Endothelial cell (in vitro differentiated cells): ENCODE measurements at places on chromosomes 2 and 18.

DNA sequence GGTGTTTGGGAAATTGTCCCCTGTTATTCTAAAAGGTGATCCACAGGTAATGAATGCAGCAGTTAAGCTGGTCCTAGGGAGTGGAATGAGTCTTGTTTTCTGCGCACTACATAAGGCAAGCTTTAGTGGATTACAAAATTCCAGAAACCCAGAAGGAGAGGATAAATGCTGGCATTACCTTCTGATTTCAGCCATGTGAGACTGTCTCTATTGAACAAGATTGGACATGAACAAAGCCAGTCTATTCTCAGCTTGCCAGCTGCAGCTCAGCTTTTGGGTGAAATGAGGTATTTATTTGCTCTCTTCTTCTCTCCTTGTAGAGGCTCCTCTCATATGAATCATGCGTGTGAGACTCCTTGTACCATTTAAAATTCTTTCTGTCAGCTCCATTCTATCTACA is 944.9 kb downstream of the CNTNAP5 start:
- DNase-seq, result no peak

- DNase-seq, result no peak
These were observed 211.1 kb upstream of the FAM98A start for GRCh38 chr2:33810046-33810835.

DNA sequence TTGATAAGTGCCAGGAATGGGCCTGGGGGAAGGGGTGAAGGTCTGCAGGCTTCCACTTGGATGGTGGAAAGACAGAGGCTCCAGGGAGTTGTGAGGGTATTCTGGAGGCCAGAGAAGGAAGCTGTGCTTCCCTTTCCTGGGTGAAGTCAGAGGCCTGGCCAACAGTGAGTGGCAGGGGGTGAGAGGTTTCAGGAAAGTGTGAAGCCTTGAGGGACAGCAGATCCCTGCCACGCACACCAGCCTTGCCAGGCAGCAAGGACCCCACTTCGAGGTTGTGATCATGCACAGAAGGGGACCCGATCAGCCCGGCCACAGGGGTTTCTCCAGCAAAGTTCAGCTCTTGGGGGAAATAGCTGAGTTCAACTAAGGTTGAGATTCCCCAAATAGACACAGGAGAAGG is 66.5 kb downstream of the SMAD7 start:
- no peak for DNase-seq

- DNase-seq, result no peak
These were observed 34.7 kb downstream of the MAP4K4 start for GRCh38 chr2:101732199-101732598.

GRCh38 chr2:98460573-98461497 is 16.2 kb downstream of the INPP4A start:
- no peak for DNase-seq

- no peak for DNase-seq
These were observed 58.2 kb upstream of the ST6GAL2 start for GRCh38 chr2:106944215-106944614.

DNA sequence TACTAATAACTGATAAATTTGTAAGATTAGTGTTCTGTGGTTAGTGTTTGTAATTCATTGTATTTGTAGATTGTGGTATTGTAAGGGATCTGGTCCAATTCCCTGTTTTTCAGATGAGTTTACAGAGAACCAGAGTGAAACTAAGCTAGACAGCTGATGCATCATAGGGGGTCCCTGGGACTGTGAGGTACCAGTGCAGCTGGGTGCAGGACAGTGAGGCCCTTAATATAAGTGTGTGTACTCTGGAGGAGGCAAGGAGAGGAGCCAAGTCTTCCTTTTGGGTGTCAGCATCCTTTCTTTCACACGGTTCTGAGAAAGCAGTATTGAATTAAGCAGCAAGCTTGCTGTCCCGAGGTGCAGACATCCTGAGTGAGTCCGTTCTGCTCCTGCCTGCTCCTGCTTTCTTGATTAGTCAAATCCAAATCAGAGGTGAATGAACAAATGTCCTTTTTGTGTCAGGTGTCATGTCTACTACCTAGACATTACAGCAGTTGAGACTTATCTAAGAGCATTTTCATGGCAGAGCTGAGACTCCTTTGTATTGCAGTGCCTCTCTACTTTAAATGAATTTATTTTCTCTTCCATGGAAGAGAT is 194.9 kb downstream of the MCFD2 start:
- no peak for DNase-seq

GRCh38 chr2:181356526-181357130 is 100.6 kb upstream of the ITGA4 start:
- no peak for DNase-seq

GRCh38 chr2:27622921-27623384 is 5.9 kb downstream of the CCDC121 start:
- no peak for DNase-seq

- DNase-seq, result peak; percentile 15
These were observed 221.3 kb downstream of the BCL2 start for GRCh38 chr18:63098018-63098981.

DNA sequence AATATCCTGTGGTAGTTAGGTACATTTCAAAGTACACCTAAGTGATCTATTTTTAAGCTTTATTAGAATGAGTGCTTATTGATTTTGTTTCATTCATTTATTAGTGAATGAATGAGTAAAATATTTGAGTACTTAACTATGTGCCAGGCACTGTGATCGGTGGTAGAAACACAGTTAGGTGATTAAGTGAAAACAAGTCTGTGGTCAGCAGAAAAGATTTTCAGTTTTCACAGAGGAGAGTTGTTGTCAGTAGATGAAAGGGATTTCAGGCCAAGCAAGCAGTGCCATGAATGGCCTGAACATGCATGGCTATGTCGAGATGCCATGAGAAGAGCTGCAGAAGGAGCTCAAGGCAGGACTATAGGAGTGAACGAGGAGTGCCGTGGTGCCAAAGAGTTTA is 85.9 kb downstream of the SPTBN1 start:
- DNase-seq, result no peak

GRCh38 chr18:22391407-22392345 is 26.0 kb downstream of the CTAGE1 start:
- DNase-seq, result no peak

- DNase-seq, result no peak
These were observed 56.2 kb upstream of the ATP8B1 start for GRCh38 chr18:57859314-57859713.

DNA sequence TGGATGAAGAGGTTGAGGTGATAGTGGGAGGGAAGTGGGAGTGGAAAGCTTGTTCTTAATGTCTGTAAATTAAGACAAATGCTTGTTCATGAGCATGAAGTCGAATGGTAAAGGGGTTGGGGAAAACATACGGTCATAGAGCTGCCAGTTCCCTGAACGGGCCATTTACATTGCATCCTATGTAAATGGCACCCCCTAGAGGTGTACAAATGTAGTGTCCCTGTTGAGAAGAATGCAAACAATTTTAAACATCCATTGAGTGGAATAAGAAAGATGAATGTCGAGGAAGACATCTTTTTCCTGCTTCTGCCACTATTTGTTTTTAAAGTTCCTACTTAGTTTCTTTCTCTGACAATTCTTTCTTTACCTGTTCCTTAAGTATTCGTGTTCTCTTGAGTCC is 155.7 kb downstream of the RDH14 start:
- DNase-seq, result no peak

GRCh38 chr2:11393711-11394236 is 49.3 kb upstream of the ROCK2 start:
- no peak for DNase-seq

DNA sequence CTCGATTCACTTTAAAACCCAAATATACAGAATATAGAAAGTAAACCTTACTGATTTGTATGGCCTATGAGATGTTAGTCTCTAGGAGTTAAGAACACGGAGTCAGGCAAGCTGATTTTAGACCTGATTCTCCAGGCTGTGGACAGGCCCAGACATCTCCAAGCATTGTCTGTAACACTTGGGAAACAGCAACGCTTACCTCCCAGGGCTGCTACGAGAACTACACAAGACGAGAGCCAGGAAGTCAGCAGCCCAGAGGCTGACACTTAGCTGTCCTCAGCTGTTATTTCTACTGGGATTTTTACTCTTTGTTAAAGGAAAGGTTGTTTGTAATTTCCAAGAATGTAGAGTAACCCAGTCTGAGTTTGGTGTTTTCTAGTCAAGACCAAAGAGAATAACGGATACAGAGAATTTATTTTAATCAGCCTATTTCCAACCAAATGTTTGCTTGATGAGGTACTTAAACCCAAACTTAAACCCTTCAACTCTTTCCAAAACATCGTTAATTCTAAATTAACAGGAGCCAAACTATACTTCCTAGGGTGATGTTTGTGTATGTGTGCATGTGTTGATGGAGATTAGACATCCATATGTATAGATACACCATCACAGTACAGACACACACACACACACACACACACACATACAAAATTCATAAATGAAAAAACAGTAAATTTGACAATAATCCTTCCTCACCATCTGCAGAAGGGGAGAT is 123.4 kb downstream of the LAMA1 start:
- DNase-seq, result peak; percentile 22

DNA sequence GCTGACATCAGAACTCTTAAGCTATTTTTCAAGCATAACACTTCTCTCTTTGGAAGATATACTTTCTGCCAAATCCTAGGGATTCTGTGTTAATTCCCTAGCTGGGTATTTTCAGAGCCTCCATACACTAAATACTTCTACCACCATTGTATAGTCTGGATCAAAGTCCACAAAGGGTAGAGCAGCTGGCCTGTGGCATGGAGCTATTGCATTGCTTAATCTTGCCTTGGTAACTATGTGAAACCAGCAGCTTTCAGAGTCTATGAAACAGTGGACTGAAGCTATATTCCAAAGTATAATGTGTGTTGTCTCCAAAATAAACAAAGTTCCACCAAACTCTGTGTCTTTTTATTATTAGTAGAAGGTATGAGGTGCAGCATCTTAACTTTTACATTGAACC is 296.9 kb upstream of the CDH19 start:
- DNase-seq, result no peak

DNA sequence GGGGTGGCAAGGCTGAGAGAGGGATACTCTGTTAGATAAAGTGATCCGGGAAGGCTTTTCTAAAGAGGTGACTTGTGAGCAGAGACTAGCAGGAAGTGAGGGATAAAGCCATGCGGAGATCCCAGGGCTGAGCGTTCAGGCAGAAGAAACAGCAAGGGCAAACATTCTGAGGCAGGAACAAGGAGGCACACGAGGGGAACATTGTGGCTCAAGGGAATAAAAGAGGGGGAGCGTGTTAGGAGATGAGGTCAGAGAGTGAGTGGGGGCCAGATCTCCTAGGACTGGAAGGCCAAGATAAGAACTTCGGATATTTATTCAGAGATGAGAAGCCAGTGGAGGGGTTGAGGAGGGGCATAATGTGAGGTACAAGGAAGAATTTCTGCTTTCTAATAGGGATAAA is 67.1 kb downstream of the ACTR2 start:
- DNase-seq, result no peak

DNA sequence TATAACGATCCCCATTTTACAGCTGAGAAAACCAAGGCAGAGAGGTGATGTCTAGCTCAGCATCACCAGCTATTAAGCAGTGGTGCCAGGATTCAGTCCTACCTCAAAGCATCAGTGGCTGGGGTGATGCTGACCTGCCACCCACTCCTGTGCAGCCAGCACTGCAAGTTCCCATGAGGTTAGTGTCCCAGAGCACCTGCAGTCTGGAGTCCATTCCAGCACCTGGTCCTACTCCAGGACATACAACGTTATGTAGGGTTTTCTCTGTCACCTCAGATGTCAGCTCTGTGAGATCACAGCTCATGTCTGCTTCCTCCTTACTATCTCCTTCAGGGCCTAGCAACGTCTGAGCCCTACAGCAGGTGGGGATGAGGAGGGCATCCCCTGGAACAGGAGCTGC is 328.0 kb upstream of the HS6ST1 start:
- DNase-seq, result no peak

DNA sequence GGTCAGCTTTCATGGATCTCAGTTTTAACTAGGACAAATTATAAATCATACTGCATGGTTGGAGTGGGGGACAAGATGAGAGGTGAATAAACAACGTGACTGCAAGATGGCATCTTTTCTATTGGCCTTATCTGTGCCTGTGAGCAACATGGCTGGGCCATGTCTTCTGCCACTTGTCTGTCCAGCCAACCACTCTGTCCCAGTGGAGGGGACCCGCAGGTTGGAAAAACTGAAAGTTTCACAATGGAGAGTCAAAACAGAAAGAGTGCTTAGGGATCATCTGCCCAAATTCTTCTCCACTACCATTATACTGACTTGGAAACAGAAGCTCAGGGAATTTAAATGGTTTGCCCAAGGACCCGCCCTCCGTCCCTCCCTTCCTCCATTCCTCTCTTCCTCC is 104.1 kb downstream of the ALK start:
- no peak for DNase-seq

DNA sequence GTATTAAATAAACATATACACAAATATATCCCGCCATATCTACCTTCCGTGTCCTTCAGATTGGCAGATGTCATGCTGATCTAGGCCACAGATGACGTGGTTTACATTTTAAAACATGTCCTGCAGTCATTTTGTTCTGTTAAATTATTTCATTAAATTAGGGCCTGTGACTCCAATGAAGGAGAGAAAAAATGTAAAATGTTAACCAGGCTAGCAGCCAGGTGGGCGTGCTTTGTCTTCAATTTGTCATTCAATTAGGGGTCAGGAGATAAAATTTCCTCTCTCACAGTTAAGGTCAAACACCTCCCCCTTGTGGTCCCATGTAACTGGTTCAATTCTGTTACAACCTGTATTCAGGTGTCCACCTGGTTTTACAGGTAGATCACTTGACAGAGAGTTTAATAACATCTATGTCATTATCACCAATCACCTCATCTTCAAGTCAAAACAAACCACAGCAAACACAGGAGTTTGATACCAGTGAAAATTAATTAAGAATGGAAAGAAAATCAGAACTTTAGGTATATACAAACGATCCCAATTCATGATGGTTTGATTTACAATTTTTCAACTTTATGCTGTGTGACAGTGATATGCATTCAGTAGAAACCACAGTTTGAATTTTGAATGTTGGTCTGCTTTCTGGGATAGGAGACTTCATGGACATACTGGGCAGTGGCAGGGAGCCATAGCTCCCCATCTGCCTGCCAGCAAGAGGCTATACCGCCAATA is 339.4 kb downstream of the CMPK2 start:
- peak; percentile 10 for DNase-seq

DNA sequence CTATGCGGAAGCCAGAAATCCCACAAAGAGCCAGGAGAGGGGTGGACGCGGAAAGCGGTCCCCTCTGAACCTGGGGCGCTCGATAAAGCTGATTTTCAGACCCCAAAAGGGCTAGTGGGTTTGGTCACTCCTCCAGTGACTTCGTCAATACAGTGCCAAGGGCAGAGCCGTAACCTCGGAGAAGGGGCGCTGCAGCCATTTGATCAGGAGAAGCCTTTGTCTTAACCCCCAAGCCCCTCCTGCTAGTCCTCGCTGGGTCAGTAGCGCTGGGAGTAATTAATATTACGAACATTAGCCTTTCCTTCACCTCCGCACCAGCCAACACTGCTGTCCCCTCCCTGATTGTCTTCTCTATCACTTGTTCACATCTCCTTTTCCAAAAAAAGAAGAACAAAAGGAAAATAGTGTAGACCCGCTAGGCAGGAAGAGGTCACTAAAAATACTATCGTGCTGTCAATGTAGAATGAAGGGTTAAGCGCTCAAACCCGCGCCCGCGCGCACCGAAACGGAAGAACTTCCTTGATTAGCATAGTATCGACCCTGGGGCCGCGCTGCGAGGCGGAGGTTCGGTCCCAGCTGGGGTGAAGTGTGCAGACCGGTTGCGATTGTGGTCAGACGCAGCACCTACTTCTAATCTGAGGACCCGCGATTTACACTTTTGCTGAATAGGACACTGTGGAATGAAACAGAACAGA is 63.2 kb upstream of the MAPRE2 start:
- peak; percentile 44 for DNase-seq
